ENCODE measurements at places on chromosomes 2 and 18.
A peak's percentile ranks its signal among the peaks of the same experiment; 100 is the strongest.

DNA sequence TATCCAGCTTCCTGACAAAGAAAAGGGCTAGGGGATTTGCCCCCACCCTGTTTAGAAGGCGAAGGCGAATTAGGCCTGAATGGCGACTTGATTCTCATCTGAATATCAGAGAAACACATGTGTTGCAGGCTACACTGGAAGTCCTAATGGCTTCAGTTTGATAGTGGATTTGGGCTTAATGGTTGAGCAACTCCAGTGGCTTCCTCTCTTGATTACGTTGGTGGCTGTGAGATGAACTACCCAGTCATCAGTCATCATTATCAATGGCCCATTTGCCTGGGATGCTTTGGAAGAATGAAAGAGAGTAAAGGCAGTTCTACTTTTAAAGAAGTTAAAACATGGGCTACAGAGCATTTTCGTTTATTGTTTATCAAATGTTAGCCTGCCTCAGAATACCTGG lies 60.9 kb upstream of the IL1R1 start:
- DNase-seq: no peak

DNA sequence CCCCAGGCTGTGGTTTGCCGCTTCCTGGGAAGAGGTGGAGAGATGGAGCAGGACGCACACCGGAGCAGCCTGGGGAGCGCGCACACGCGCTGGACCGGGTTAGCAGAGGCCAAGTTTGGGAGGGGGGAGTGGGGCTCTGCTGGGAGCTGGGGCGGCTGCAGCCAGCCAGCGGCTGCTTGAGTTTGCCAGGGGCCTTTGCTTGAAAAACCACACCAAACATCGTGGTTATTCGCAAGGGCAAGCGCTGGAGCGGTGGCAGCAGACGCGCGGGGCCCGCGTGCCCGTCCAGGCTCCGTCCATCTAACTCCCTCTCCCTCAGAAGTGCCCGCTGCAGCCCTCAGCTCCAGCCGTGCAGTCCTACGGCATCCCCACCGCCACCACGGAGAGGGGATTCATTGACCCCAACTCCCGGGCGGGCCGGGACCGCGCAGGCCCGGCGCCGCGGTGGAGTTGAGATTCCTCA lies 4.6 kb downstream of the PTGR3 start:
- DNase-seq: no peak

DNA sequence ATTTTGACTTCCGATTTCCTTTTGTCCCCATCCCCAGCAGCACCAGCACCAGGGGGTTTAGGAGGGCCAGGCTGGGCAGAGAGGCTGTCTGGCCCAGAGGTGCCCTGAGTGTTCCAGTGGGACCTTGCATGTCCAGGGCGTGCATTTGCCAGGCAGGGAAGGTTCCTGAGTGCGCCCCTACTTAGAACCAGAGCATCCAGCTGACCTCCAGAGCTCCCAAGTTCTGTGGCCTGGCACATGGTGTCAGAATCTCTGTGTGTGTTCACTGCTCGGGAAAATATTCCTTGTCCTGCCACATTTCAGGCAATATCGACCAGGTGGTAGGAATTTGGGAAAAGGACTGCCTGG lies 5.5 kb downstream of the SIX3 start:
- DNase-seq: no peak

GRCh38 chr18:47606526-47606925 lies 323.9 kb downstream of the SMAD2 start:
- DNase-seq: no peak

GRCh38 chr2:129396980-129397599 lies 582.4 kb upstream of the RAB6C start:
- DNase-seq: no peak

DNA sequence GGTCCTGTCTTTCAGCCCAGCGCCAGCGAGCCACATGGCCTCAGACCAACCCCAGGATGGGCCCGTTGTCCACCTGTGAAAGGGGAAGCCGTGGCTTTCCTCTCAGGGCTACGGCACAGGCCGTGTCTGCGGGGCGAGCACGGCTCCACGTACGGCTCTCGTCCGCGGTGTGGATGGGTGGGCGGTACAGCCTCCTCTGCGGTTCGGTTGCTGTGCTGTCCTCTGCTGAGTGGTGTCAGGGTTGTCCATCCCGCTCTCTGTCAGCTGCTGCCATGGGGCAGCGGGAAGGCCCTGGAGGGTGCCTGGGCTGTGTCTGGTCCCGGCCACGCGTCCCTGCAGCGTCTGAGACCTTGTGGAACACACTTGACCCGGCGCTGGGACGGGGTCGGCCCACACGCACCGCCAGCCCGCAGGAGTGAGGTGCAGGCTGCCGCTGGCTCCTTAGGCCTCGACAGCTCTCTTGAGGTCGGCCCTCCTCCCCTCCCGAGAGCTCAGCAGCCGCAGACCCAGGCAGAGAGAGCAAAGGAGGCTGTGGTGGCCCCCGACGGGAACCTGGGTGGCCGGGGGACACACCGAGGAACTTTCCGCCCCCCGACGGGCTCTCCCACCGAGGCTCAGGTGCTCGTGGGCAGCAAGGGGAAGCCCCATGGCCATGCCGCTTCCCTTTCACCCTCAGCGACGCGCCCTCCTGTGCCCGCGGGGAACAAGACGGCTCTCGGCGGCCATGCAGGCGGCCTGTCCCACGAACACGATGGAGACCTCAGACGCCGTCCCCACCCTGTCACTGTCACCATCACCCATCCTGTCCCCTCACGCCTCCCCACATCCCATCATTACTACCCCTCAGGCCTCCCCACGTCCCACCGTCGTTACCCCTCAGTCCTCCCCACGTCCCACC lies 128.7 kb downstream of the NFATC1 start:
- peak; percentile 58 for DNase-seq

DNA sequence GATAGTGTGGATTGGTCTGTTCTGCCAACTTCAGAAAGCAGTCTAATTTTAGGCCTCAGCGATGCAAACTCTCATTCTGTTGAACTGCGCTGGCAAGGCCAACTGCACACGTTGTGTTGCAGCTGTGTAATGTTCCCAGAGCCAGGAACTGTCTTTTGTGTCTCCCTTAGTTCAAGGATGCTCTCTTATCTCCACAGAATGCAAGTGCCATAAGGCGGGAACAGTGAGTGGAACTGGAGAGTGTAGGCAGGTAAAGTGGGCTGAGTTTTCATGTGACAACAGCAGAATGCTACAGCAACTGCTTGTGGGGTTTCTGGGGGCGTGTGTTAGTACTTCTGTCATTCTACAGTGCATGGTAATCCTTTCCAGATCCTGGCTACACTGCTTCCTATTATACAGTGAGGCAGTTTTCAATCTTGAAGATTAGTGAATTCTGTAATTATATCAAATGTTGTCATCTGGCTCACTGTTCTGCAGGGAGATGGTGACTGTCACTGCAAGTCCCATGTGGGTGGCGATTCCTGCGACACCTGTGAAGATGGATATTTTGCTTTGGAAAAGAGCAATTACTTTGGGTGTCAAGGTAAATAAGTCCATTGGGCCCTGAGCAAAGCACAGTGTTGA lies 125.8 kb downstream of the LAMA3 start:
- no peak for DNase-seq

- no peak for DNase-seq
These were observed 50.7 kb upstream of the HAAO start for GRCh38 chr2:42843131-42843530.

GRCh38 chr18:54358495-54359040 lies 862 bp downstream of the C18orf54 start:
- DNase-seq: no peak

GRCh38 chr2:189268763-189269162 lies 89.2 kb upstream of the COL5A2 start:
- DNase-seq: no peak

DNA sequence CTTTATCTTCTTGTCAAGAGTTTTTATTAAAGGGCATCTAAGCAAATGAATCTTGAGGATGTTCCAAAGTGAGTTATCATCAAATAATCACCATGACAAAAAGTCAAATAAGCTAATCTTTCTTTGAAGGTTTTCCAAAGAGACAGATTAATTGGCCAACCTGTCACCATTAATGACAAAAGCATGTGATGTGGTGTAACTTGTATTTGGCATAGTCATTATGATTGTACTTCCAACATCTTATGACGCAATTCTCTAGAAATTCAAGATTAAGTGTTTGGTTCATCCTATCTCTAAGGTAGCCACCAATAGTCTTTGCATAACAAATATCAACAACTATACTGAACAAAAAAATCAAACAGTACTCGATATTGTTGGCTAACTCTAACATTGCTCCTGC lies 28.6 kb downstream of the RBMS1 start:
- no peak for DNase-seq

DNA sequence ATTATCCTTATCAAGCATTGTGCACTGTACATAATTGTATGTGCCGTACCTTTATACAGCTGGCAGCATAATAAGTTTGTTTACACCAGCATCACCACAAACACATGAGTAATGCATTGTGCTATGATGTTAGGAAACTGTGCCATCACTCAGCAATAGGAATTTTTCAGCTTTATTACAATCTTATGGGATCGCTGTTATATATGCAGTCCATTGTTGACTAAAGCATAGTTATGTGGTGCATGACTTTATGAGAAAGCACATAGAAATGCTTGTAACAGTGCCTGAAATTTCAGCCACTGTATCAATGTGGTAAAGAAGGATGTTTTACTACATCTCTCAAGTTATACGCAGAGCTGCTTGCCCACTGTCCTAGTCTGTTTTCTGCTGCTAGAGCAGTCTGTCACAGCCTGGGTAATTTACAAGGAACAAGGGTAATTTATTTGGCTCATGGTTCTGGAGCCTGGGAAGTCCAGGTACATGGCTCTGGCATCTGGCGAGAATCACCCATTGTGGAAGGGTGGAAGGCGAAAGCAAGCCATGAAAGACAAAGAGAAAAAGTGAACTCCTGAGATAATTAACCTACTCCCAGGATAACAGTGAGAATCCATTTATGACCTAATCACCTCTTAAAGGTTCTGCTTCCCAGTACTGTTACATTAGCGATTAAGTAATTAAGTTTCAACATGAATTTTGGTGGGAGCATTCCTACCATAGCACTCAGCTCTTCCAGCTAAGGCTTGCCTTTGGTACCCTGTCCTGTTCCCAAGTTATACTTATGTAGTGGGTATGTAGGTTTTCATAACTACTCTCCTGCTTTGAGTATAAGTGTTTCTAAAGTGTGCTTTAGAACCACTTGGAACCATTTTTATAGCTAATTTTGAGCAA lies 4.6 kb downstream of the MAP3K20 start:
- DNase-seq: no peak

DNA sequence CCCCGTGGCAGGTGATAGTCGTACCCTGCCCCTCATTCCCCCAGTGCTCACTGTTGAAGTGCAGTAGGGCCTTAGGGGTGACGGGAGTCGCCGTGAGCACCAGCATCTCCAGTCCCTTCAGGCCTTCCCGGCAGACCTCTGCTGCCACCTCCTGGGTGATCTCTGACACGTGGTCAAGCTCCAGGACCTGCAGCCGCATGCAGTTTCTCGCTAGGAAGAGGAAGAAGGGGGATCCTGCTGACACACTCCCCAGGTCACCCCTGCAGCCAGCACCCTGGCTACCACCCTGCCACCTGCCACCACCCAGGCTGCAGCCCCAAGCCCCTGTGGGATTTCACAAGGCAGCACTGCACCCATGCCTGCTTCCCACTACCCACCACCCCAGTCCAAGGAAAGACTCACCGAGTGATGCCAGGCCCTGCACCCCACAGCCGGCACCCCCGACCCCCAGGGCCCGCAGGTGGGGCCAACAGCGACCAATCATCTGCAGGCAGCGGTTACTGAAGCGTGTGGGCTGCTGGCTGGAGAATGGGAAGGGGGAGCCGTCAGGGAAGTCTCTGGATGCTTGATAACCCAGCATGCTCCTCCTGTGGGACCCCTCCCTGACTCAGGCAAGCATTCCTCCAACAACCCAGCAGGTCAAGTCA lies 23.8 kb downstream of the FBXO41 start:
- DNase-seq: no peak

GRCh38 chr2:15649561-15650255 lies 58.0 kb downstream of the DDX1 start:
- no peak for DNase-seq

DNA sequence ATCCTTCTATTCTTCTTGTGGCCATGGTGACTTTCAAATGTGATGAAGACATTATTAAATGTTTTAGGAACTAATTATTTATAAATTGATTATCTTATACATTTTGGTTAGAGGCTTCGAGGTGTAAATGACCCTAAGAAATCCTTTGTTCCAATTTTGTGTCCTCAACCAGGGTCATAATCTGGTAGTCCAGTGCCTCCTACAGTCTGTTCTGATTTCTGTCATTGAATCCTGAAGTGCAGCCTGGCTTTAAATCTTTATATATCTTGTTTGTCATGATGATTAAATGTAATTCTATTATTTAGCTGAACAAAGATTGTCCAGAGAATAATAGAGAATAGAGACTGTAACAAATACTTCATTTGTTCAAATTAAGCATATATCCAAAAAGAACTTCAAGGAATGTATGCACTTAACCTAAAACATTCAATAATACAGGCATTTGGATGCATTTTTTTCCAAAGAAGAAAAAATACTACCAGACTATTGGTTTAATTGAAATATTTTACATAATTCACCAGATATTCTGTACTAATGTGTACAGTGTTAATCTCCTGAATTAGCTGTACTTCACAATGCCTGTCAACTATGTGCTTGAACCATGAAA lies 89.8 kb downstream of the PRPF40A start:
- no peak for DNase-seq

DNA sequence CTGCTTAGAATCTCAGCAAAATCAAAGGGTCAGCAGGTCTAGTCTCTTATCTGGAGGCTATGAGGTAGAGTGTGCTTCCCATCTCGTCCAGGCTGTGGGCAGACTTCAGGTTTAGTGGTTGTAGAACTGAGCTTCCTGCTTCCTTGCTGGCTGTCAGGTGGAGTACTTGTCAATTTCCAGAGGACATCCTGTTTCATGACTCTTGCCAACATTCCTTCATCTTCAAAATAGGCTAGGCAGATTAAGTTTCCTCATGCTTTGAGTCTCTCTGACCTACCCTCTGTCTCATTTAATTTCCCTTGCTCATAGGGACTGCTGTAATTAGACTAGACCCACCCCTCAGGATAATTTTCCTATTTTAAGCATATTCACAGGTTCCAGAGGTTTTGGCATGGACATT lies 562.6 kb downstream of the SPAG16 start:
- no peak for DNase-seq

- DNase-seq: no peak
These were observed 182.7 kb downstream of the LAMA1 start for GRCh38 chr18:6934859-6935258.

DNA sequence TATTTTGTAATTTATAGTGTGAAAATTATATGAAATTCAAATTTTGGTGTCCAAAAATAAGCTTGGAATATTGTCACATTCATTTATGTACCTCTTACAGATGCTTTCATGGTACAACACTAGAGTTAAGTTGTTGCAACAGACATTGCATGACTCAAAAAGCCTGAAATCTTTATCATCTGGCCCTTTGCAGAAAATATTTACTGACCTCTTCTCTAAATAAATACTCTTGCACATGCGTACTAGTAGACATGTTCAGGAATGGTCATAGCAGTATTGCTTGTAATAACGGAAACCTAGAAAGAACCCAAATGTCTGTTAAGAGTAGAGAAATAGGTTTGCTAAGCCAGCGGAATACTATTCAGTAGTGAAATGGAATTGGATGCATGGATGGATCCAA lies 60.4 kb downstream of the GALNT1 start:
- DNase-seq: no peak

Data from stimulated activated CD8-positive, alpha-beta memory T cell treated with anti-CD3 and anti-CD28 coated beads, Interleukin-4, amount 100 ng/mL, for 24 hours (primary cell).